Peyer's patch (tissue), 4 donors: ENCODE measurements at places on chromosomes 4 and X.

DNA sequence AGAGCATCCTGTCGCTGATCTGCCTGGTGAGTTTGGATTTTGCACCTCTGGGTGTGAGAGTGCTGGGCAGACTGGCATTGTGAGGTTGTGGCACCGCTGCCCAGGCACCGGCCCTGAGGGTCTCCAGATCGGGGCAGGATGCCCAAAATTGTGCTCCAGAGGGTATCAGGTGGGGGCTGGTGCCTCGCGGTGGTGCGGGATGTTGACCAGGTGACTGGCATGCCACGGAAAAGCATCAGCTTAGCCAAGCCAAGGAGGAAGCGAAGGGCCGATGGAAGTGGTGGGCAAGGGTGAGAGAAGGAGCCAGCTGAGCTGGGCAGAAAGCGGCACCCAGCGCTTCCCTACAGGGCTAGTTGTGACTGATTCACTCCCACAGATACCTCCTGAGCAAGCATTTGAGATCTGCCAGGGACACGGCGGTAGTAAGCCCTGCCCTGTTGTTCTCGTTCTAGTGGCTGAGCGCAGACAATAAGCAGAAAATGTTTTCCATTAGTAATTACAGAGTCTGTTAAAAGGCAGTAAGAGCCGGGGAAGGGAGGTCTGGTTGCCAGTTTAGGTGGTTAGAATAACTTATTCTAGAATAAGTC is 809 bp downstream of the ZFP92 start:
- DNase-seq, result no peak

DNA sequence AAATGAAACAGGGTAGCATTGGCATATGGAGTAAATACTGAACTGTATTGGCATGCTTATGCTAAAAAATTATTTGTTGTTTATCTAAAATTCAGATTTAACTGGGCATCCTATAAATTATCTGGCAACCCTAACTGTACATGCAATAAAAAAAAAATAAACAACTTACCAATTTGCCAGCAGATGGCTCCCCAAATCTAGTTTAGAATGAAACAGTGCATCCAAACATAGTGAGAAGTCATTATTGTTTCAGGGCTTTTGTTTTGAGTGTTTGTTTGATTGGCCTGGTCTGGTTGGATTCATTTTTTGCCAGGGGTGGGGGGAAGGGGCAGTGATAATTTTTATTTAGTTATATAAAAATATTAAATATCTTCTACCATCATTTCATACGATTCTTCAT is 12.8 kb upstream of the NSUN7 start:
- DNase-seq, result no peak

DNA sequence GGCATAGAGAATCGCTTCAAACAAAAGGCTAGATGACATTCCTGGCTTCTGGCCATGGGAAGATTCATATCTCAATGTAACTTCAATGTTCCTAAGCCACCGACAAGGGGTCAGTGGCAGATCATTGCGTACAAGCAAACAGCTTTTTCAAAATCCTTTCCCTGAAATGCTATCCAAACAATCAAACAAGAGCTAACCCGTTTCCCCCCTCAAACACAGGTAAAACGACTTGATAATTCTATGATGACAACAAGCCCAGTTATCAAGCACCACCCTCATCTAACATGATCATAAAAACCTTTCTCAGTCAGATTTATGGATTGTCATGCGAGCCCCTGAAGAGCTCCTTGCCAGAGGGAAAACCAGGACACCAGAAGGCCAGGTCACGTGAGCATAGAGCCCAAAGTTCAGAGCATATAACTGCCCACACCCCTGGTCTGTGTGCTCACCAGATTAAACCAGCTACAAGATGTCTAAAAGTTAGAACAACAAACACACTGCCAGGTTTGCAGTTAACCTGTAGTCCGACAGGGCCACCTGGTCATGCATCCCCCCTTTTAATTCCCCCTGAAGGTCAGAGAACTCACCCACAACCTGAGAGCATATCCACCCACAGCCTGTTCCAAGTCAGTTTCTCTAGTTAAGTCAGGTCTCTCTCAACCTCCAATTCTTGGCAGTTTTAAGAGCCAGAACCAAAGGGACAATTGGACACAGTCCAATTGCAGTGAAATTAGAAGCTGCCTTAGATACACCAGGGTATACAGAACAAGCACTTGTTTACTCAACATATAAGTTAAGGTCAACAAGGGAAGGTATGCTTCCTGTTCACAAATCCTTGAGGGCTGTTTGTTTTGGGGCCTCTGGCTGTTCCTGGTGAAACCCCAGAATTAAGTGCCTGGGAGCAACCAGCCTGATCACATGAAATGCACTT is 248.1 kb upstream of the PPARGC1A start:
- DNase-seq, result peak; percentile 74

- DNase-seq, result no peak
These were observed 106.9 kb upstream of the ACSL4 start for GRCh38 chrX:109839694-109840567.

GRCh38 chr4:133154725-133155124 is 5.6 kb downstream of the PCDH10 start:
- DNase-seq, result no peak

DNA sequence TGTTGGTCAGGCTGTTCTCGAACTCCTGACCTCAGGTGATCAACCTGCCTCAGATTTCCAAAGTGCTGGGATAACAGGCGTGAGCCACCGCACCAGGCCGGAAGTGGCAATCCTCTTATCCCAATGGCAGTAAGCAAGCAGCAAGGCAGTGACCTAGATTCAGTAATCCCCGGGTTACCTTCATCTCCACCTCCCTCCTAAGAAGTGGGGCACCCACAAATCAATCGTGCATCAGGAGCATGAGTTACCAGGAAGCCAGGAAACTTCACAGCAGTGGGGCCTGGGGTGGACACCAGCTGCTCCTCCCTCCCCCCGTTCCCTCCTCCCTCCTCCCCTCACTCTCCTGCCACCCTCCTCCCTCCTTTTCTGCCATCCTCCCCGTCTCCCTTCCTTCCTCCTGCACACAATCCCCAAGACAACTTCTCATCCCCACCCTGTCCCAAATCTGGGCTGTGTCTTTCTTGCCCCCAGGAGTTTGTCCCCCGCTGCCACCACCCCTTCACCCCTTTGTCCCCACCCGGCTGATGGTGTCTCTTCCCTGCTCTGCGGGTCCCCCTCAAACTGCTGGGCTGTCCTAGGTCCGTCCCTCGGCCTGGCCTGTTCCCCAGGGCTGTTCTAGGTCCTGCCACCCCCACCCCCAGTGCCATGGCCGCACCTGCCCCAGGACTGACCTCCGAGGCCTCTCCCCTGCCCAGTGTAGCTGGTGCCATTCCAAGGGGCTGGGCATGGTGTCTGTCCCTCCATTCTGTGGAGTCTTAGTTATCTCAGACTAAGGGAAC is 2.2 kb downstream of the PDE6B start:
- no peak for DNase-seq

- DNase-seq, result peak; percentile 81
These were observed 1.3 kb downstream of the TMEM164 start for GRCh38 chrX:110004215-110004614.

- no peak for DNase-seq
These were observed 36.3 kb downstream of the OPHN1 start for GRCh38 chrX:68396953-68397352.

DNA sequence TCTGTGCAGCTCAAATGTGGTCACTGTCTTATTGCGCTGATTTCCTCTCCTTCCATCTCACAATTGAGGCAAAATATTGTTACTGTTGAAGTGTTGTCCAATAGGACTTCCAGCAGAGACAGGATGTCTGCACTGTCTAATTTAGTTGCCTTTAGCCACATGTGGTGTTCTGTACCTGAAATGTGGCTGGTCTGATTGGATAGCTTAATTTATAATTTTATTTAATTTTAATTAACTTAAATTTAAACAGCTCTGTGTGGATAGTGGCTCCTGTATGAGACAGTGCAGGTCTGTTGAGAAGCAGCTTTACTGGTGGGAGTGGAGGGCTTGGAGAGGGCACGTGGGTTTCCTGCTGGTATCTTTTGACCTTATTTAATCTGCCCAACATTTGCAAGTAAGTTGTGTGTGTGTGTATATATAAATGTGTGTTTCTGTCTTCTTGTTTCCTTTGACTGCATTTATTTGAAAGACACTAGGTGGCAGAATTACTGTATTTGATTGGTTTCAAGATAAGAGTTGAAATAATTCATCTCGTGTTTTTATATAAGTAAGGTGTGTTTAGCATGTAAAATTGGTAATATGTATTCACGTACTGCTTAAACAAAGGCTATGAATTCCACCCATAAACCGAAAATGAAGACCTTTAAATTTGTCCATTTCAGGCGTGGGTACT is 55.3 kb upstream of the MSANTD1 start:
- no peak for DNase-seq

DNA sequence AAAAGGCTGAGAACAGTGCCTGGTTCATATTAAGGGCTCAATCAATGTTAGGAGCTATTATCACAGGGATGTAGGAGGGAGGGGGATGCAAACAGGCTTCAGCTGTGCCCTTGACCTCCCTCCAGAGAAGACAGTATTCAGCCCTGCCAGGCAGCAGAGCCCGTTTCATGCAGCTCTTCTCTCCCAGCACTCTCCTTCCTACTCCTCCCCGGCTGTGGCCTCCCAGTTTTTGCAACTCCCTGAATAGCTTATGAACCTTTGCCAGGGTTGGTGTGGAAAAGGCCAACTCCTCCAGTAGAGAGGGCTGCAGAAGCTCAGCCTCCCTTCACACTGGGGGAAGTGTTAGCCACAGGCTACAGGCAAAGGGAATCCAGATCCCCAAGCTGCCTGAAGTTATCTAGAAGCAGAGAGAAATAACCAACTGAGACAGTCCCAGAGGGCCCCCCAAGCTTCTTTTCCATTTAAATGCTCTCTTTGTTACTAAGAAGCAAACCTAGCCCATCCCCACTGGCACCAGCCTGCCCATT is 31.7 kb upstream of the APLN start:
- DNase-seq, result no peak

DNA sequence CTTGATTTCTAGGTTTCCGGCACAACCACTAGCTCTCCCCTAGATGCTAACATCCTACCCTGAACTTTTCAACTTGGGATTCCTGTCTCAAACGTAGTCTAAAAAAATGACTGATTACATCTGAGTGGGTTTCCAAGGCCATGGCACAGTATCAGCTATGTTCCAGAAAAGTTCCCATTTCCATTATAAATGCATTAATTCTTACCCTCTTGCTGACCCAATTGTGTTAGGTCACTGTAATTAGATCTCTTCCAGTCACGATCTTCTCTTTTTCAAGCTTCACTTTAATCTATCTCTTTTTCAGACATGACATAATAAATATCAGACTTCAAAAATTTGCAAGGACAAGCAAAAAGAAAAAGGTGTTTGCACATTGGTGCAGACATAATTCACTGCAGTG is 50.6 kb upstream of the PDE5A start:
- DNase-seq, result no peak

- no peak for DNase-seq
These were observed 1014.2 kb downstream of the C4orf33 start for GRCh38 chr4:130110189-130110588.

DNA sequence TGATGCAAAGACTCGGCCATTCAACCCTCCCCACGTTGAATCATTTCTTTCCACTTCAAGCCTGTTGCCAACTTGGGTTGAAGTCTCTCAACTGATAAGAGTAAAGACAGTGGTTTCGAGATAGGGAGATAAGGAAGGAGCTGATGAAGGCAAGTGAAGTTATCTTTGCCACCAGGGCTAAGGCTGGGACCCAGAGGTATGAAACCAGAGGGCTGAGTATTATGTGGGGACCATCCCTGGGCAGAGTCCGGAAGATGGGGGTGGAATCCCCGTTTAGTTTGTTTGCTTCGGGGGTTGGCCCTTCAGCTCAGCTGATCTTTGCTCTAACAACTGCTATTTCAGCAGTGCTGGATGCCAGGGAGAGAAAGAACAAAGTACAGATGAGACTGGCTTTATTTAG is 2.3 kb upstream of the XPNPEP2 start:
- DNase-seq, result peak; percentile 67

DNA sequence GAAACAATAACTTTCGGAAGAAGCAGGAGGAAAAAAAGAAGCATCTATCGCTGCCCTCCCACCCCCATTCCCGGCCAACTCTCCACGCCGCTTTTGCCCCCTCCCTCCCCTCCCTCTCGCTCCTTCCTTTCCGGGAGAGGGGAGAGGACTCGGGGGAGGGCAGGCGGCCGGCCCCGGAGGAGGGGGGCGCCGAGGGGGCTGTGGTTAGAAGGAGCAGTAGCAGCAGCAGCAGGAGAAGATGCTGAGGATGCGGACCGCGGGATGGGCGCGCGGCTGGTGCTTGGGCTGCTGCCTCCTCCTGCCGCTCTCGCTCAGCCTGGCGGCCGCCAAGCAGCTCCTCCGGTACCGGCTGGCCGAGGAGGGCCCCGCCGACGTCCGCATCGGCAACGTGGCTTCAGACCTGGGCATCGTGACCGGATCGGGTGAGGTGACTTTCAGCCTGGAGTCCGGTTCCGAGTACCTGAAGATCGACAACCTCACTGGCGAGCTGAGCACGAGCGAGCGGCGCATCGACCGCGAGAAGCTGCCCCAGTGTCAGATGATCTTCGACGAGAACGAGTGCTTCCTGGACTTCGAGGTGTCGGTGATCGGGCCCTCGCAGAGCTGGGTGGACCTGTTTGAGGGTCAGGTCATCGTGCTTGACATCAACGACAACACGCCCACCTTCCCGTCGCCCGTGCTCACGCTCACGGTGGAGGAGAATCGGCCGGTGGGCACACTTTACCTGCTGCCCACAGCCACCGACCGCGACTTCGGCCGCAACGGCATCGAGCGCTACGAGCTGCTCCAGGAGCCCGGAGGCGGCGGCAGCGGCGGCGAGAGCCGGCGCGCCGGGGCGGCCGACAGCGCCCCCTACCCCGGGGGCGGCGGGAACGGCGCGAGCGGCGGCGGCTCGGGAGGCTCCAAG is 1.3 kb downstream of the PCDH7 start:
- DNase-seq, result peak; percentile 64
